Caki2 (cell line): ENCODE measurements at places on chromosomes 12 and 14.

DNA sequence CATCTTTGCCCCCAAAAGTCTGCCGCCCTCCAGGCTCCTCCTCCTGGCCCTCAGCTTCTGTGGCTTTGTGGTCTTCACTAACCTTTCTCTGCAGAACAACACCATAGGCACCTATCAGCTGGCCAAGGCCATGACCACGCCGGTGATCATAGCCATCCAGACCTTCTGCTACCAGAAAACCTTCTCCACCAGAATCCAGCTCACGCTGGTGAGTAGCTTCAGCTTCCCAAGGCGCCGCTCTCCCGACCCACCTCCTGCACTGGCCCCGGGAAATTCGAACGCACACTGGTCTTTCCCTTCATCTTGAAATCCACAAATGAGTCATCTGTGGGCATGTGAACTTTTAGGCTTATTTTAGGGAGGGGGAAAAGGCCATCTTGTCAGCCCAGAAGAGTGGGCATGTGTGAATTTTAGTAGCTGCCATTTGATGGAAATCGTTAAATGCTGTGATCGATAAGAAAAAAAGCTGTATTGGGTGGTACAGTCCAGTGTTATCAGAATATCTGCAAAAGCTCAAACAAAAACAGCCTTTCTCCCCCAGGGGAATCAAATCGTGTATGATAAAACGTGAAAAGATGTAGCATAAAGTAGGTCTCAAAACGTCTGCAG, 700 bp downstream of the SLC35E3 start:
- DNase-seq: no peak

GRCh38 chr12:65326616-65327015, 48.1 kb downstream of the MSRB3 start:
- no peak for DNase-seq

DNA sequence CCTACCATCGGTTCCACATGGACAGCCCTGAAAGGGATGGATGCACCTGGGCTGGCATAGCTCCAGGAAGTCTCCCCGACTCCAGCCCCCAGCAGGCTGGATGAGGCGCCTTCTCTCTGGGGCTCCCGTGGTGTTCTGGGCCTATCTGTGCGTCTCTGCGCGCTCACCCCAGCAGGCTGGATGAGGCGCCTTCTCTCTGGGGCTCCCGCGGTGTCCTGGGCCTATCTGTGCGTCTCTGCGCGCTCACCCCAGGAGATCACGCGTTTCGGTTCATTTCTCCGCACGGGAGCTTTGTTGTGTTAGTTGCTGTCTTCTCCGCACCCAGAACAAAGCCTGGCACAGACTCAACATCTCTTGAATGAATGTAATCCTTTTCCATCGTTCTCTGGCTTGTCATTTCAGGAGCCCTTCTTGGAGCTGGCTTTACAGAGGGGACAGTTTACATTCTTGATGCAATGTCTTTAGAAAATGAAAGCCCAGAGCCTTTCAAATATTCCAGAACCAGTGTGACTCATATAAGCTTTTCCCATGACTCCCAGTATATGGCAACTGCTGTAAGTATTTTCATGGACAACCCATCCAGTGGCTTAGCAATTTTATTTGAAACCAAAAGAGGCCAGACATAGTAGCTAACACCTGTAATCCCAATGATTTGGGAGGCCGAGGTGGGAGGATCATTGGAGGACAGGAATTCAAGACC, 40.3 kb downstream of the CFAP251 start:
- DNase-seq: no peak

GRCh38 chr12:106145539-106146447, 7.0 kb upstream of the NUAK1 start:
- no peak for DNase-seq
